ENCODE measurements at places on chromosomes 12 and 14.

GRCh38 chr14:103436533-103436932 lies 51.3 kb downstream of the MARK3 start:
- peak; percentile 68 for DNase-seq

DNA sequence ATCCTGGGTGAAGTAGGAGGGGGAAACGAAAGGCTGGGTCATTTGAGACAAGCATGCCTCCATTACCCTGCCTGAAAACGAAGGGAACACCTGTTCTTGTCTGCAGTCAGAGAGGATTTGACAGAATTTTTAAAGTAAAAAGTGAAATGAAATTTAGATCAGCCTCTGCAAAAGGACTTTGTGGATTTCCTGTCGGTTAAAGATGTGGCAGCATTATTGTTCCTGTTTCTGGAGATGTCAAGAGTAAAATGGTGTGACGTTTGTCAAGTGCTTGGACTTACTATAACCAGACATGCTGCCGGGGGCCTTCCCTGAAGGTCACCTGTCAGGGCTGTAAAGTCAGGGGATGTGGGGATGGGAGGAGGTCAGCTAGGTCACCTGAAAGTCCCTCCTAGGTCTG lies 32.0 kb downstream of the NRXN3 start:
- DNase-seq = no peak

DNA sequence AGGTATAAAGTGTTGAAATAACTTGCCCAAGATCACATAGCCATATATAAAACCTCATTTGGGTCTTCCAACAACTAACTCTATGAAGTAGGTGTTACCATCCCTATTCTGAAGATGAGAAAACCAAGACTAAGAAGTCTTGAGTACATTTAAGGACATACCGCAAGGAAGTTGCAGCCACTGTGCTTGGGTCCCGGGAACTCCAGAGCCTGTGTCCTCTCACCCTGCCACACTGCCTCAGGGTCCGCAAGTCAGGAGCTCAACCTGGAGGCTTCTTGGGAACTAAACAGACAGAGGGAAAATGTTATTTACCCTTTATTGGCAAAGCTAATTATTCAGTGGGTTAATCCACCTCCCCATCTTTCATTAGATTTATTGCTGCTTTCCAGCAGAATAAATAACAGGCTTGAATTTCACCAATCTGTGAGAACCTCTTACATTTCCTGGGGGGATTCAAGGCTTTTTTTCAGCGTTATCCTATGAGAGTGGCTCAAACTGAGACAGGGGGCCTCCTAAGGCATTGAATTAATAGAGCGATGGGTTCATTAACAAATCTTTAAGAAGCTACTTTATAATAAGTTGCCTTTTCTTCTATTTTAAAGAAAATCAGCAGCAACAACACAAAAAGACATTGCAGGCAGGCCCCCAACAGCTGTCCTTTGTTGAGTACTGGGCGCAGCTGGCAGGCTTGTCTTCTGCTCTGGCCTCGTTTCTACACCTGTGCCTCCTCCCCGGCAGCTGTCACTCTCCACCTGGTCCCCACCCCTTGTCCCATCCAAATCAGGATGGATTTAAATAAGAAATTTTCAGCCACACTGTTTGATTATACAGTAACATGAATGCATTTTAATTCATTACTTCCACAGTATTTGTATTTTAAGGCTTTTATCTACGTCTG lies 25.3 kb downstream of the PHLDA1 start:
- no peak for DNase-seq

GRCh38 chr12:107788281-107788680 lies 13.8 kb downstream of the ASCL4 start:
- no peak for DNase-seq

GRCh38 chr14:81268016-81268416 lies 47.3 kb upstream of the GTF2A1 start:
- DNase-seq = no peak

- no peak for DNase-seq
Measured at GRCh38 chr14:37842106-37842505, 246.7 kb downstream of the TTC6 start.

DNA sequence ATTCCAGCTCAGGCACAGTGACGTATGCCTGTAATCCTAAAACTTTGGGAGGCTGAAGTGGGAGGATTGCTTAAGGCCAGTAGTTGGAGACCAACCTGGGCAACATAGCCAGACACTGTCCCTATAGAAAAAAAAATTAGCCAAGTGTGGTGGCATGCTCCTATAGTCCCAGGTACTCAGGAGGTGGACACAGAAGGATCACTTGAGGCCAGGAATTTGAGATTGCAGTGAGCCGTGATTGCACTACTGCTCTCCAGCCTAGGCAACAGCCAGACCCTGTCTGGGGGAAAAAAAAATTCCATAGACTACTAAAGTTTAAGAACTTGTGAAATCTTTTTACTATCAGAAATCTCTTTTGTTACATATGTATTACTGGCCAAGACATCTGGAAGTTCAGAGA lies 6.6 kb downstream of the FAM177A1 start:
- DNase-seq = no peak

DNA sequence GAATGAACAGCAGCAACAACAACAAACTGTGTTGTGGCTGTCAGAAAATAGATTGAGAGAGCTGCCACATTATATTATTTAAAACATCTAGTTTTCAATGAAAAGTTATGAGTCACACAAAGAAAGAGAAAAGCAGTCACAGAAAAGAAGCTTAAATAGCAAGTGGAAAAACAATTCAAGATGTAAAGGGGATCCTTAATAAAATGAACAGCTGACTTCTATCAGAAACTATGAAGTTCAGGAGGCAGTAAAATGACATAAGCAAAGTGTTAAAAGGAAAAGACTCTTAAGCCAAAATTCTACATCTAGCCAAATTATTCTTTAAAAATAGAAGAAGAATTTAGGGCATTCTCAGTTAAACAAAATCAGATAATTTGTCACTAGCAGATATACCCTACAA lies 5.6 kb downstream of the CLEC14A start:
- no peak for DNase-seq

- peak; percentile 87 for DNase-seq
Measured at GRCh38 chr12:64890873-64891468, 66.5 kb downstream of the TBC1D30 start.

DNA sequence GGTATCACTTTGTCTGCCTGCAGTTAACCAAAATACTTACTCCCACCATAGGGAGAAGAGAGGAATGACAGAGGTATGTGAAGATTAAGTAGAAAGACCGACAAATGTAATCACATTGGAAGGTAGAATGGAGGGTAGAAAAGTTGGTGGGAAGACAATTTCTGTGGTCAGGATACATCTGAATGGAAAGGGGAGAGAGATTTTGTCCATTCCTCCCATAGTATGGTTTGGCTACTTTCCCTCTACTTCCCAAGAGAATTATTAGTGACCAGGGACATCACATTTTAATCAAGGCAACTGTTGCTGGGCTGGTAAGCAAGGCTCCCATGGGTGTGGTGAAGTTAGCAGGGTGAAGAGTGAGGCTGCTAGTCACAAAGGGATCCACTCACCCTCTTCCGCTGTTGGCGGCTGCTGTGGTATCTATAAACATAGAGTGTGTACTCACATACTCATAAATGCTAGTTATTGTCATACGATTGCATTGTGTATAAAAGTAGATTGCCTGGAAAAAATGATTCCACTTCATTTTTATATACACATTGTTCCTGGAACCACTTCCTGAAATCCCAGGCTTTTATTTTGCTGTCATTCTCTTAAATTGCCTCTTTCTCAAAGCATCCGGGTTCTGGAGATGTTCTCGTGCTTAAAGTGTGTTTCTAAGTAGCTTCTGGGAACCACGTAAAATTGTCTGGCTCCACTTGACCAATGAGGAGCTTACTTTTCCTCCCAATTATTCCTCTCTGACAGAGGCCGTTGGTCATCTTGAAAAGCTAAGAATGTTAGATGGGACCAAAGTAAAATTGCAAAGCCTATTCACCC lies 413.1 kb downstream of the ZFP36L1 start:
- DNase-seq = no peak

DNA sequence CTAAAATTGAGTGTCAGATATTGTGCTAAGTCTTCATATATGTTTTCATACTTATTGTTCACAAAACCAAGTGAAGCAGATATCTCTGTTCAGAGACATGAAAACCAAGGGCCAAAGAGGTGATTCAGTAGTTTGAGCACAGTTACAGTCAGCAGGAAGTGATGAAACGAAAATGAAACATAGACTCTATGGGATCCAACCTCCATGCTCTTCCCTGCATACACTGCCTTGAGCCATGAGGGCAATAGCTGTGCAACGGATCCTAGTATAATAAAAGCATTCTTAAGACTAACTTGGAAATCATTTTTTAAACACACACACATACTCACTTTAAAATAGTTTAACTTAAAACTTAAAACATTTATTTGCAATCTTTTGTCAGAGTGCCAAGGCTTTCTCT lies 27.9 kb downstream of the ESR2 start:
- DNase-seq = no peak

DNA sequence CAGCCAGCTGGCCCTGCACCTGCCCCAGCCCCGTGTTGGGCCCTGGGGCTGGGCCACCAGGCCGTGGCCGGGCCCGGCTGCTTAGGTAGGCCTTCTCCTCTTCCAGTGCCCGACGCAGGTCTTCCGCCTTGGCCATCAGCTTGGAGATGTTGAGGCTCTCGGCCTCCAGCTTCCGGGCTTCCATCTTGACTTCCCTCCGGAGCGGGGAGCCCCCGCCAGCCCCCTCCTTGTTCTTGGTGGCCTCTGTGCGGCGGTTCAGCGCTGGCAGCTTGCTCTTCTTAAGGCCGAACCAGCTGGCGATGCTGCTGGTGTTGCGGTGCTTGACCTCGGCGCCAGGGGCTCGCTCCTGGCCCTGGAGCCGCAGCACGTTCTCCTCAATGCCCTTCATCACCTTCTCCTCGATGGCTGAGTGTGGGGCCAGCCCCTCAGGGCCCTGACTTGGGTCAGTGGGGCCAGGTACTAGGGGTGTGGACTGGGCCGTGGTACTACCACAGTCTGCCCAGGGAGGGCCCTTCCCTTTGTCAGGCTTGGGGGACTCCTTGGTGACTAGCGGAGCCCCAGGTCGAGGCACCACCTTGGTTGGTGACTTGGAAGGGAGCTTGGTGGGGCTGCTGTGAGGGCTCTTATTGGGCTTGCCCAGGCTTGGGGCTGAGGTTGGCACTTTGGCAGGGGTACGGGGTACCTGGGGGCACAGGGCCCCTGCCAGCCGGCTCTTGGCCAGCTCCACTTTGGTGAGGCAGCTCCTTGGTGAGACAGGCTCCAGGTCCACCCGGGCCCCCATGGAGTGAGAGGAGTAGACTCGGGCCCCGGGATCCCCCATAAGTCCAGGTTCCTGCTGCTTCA lies 33.2 kb downstream of the NCKAP5L start:
- DNase-seq = no peak

GRCh38 chr14:94914191-94914590 lies 144.3 kb upstream of the GSC start:
- DNase-seq = no peak

- no peak for DNase-seq
Measured at GRCh38 chr12:55711786-55712553, 3.9 kb upstream of the BLOC1S1 start.

DNA sequence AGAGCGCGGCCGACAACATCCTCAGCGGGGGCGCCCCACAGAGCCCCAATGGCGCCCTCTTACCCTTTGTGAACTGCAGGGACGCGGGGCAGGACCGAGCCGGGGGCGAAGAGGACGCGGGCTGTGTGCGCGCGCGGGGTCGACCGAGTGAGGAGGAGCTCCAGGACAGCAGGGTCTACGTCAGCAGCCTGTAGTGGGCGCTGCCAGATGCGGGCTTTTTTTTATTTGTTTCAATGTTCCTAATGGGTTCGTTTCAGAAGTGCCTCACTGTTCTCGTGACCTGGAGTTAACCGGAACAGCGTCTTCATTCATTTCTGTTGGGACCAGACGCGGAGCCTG lies 103.8 kb upstream of the FKBP4 start:
- no peak for DNase-seq

- DNase-seq = no peak
Measured at GRCh38 chr14:37988472-37988871, 219.2 kb upstream of the SSTR1 start.

DNA sequence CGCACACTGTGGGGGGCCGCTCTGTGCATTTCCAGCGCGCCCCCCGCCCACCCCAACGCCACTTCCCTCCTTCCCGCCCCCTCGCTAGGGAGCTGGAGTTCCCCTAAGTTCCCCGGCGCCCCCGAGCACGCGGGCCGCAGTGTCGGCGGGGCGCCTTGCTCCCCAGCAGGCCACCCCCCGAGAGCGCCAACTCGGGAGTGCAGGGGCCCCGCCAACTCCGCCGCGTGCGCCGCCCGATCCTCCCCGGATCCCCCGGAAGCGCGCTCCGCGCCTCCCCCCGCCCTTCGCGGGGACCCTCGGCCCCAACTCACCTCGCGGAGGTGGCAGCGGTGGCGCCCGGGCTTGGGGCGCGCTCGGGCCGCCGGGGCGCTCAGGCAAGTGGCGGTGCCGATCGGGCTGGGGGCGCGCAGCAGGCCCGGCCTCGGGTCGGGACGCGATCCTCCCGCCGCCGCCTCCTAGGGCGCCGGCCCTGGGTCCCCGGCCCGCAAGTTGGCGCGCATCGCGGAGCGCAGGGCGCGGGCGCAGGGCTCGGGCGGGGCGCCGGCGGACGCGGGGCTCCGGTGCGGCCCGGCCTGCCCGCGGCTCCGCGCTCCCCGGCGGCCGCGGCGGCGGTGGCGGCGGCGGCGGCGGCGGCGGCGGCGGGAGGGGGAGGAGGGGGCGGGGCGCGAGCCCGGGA lies at the start of gene NCOR2:
Gene NCOR2 (minus strand): TSS at position 616 of the 676 bp plus-strand sequence. CDS start 72,361 bp downstream, outside the sequence.
- no peak for DNase-seq

DNA sequence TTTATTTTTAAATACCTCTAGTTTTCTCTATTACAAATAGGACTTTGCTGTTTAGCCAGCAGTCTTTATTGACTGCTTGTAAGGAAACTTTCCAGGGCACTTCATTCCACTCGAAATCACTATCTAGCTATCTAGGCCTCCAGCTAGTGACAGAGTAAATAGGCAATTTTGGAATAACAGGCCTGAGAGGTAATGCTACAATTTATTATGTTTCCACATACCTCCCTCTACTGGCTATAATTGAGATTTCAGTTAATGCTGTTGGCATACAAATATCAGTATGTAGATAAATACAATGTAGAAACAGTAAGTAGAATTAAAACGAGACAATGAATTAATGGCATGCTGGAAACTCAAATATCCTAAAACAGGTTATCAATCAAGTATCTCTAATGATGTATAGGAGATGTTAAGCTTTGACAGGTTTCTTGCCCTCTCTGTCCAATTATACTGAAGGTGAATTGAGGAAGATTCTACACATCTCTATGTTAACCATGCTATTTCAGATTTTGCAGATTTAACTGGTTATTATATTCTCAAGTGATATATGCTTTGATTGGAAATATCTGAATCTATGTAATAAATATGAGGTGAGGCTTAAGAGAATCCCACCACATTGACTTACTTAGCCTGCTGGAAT lies 7.2 kb downstream of the DTD2 start:
- DNase-seq = peak; percentile 77

- no peak for DNase-seq
Measured at GRCh38 chr12:42426746-42427145, 100.8 kb downstream of the PPHLN1 start.

GRCh38 chr14:51473808-51474565 lies 177.7 kb upstream of the FRMD6 start:
- DNase-seq = no peak

DNA sequence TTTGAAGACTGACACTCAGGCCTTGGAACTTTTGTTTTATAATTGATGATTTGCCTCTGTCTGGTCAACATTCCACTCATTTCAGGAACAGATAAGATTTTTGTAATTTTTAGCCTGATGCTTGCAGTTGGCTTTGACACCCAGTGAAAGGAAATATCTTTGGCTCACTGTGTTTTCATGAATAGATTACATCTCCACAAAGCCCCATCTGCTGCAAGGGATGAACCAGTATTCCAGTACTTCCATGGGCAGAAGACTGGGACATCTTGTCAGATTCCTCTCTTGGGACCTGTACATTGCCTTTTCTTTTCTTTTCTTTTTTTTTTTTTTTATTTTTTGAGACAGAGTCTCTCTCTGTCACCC lies 28.4 kb downstream of the GSG1 start:
- DNase-seq = no peak

GRCh38 chr14:40028991-40029390 lies 596.8 kb upstream of the FBXO33 start:
- no peak for DNase-seq

All from inflammatory macrophage treated with lipopolysaccharide for 1 hour (primary cell).